ENCODE measurements at places on chromosomes 2 and 18.

DNA sequence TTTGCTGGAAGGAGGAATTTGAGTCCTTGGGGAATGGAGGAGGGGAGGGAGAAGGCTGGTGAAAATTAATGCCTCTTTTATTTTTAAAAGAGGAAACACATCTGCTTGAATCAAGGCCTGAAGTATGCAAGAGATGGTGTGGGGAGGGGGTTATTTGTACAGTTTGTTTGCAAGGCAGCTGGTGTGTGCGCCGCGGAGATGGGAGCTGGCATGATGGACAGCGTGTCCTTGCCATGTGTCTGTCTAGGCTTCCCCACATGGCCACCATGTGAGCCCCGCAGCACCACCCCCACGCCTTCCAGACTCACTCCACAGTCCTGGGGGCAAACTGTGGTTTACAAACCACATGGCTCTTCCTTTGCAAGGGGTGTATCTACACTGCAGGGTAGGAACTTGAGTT is 154.8 kb upstream of the APCDD1 start:
- DNase-seq, result no peak

GRCh38 chr2:9802576-9802993 is 40.7 kb upstream of the TAF1B start:
- peak; percentile 21 for DNase-seq

DNA sequence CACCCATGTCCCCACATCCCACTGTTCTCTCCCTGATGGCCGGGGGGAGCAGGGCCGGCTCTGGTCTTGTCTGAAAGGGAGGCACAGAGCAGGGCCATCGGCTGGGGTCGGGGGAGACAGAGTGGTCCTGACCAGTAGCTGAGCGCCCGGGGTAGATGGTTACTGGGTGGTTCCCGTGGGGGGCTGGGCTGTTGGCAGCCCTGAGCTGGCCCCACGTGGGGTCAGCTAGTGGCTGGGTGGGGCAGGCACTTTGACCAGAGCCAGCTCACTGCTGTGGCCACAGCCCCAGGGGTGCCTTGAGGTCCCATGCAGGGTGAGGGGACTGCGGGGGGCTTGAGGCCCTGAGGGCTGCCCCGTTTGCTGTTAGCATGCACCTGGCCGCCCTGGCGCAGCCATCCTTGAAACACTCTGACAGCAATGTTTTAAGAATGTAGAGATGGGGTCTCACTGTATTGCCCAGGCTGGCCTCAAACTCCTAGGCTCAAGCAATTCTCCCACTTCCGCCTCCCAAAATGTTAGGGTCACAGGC is 12.3 kb upstream of the NEU4 start:
- DNase-seq, result no peak

DNA sequence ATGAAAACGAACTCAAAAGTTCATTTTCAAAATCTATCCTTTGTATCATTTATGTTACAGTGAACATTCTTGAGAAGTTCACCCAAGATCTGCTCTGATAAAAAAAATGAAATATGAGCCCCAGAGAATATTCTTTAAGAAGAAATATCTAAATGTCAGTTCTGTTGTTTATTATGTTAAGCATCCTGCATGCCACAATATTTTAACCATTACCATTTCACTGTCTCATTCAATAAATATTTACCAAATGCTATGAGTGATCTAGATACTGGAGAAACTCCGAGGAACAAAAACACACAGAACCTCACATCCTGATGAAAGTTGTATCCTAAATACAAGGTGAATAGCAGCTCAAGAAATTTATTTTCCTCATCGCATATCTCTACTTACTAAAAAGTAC is 170.2 kb downstream of the ZNF385B start:
- DNase-seq, result no peak

- DNase-seq, result no peak
Measured at GRCh38 chr2:221513232-221513631, 58.9 kb downstream of the EPHA4 start.

DNA sequence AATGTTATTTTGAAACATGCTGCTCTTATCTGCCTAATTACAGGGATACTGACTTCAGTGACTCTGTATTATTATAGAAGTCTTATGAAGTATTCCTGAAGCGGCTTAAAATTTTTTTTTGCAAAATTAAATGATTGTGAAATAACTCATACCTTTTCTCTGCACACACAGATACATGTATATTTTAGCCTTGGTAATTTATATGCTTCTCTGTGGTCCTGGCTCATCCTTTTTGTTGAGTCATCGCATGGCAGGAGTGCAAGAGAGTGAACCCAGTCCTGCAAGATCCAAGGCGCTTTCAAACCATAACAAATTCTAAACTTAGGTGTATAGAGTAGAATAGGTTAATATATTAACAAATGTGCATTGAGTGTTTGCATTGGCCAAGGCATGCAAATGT is 8.6 kb downstream of the CCNT2 start:
- DNase-seq, result no peak

DNA sequence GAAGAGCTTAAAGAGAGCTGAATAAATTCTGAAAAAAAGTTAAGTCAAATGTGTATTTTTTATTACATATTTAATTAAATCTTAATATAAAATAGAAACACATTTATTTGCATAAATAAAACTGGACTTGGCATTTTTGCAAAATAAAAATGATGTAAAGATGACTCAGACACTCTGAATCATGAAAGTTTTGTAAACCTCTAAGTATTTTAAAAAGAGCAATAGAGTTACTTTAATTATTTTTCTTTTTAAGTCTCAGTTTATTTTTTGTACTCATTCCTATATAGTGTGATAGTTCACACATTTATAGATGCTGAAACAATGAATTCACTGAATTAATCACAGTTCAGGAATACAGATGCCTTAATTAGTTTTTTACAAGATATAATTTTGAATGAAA is 109.9 kb upstream of the DTNA start:
- no peak for DNase-seq

DNA sequence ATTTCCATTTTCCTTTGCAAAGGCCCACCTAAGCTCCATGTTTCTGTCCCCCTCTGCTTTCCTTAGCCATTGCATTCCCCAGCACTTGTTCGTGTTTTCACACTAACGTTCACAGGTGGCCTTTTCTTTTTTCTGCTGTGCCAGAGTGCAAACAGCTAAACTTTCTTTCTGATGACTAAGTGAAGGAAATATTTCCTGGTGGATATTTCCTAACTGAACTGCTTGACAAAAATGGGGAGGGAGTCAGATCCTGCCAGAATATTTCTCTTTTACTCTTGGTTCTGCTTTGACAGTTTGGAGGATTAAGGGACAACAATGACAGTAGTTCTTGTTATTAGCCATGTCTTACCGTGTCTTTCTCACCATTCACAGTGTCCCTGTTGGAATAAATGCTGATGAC is 344.0 kb downstream of the ARHGAP15 start:
- DNase-seq, result no peak

DNA sequence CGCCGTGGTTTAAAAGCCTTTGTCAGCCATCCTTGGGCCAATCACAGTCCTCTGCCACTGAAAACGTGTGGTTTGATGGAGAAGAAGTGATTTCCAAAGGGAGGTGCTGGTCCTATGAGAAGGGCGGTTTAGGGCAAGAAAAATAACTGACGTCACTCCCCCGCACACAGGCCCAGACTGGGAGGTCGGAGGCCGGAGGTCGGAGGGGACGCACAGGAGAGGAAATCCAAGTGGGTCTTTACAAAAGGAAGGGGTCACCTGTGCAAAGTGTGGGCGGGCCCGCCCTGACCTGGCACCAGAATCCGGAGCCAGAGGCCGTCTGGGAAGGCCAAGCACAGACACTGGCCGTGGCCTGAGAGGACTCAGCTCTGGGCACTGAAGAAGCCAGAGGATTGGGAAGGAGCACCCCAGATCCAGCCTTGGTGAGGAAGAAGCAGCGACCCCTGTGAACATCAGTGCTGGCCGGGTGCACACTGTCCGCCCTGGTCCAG is 18.0 kb upstream of the KCNG2 start:
- no peak for DNase-seq

DNA sequence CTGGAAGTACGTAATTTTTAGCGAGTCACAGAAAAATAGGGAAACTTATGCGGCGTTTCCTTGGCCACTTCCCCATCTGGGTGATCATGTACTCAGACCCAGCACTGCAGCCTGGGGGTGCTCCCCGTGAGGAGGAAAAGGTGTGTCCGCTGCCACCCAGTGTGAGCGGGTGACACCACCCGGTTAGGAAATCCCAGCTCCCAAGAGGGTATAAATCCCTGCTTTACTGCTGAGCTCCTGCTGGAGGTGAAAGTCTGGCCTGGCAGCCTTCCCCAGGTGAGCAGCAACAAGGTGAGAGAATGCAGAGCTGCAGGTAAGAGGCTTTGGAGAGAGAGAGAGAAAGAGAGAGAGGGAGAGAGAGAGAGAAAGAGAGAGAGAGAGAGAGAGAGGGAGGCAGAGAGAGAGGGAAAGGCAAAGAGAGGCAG is at the start of gene IL1R2:
TSS of gene IL1R2 (plus strand) at position 240 of the 425 bp plus-strand sequence. CDS start 16,616 bp downstream, outside the sequence.
- DNase-seq, result peak; percentile 46

DNA sequence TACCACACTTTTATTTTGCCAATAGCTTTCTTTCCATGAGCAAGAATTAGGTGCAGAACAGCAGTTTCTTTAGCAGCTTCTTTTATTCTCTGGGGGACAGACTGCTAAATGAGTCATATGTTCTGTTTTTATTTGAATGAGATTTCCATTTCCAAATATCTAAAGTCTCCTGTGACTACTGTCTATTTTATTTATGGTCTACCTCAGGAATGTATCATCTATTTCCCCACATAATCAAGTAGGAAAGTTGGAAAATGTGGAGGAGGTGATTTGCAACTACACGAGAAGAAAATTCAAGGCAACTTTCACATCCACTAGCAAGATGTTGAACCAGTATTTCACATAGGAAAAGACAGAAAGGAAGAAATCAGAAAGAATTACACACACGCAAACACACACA is 139.9 kb upstream of the MEX3C start:
- DNase-seq, result no peak

GRCh38 chr2:179341152-179341866 is 76.7 kb upstream of the SESTD1 start:
- no peak for DNase-seq

DNA sequence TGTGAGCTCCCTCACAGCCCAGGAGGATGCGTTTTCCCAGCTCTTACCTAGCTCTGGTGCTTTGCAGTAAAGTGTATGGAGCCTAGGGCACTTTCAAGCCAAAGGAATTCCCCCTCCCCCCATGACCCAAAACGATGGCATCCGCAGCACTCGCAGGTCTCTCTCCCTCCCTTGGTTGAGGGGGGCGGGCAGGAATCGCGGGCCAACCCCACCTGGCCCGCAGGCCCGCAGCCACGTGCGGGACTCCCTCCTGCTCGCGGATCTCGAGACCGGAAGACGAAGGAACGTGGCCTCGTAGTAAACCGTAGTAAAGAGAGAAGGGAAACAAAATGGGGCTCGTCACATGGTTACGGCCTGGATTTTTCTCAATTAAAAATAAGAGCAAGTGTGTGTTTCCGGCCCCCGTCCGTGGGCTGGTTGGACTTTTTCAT is 8.5 kb downstream of the IRS1 start:
- no peak for DNase-seq

GRCh38 chr2:238069021-238069709 is 8.4 kb downstream of the SCLY start:
- no peak for DNase-seq

- DNase-seq, result no peak
Measured at GRCh38 chr2:119731983-119732382, 27.7 kb upstream of the PTPN4 start.

DNA sequence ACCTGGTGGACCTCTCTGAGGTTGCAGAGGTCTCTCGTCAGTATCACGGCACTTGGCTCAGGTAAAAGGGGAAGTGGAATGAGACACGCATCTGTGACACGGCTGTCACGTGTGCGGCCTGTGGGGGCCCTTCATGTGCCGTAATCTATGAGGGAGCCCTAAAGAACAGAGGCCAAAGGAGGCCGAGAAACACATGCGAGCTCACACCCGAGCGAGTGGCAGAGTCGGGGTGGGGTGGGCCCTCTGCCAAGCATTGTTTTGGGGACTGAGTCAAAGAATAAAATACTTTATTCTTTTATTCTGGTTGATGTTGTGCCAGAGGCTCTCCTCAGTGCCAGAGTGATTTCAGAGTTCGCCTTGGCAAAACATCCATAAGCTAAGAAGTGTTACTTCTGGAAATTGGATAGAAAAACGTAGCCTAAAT is 43.3 kb downstream of the PLB1 start:
- no peak for DNase-seq

DNA sequence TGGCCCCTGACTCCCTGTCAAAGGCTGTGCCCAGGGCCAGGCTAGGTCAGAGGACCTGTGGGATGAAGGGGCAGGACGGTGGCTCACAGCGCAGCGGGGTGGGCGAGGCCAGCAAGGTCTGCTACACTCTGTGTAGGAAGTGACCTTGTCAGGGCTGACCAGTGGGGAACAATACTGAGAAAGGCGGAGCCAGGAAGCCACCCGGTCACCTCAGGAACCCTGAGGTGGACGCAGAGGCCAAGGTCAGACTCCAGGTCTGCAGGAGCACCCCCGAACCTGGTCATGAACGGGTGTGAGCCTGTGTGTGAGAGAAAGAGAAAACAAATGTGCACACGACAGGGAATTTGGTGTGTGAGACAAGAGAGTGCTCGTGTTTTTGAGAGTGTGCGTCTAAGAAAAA is 72.3 kb downstream of the SMAD7 start:
- DNase-seq, result peak; percentile 74

- no peak for DNase-seq
Measured at GRCh38 chr2:62475172-62476011, 30.6 kb downstream of the TMEM17 start.

- no peak for DNase-seq
Measured at GRCh38 chr2:42055573-42056514, 8.0 kb downstream of the PKDCC start.

GRCh38 chr2:105575499-105576025 is 169.2 kb upstream of the NCK2 start:
- no peak for DNase-seq

DNA sequence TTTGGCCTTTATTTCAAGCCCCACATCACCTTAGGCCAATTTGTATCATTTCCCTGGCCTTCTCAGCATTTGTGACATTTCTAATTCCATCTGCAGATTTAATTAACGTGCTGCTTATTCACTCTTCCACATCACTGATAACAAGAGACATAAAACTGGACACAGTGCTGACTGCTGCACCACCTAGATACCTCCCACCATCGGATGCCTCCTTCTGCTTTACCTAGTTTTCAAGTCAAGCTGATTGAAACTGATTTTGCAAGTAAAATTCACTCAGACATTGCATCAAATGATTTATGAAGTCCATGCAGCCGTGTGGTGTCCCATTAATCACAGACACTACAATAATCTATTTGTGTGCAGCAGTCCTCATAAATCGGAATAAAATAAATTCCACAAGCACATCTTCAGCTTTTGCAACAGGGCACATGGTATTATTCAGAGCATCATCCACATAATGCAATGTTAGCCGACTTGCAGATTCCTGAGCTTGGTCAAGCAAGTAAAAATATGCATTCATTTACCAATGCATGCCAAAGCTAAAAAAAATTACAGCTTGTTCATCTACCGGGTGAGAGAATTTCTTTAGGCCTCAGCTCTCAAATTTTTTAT is 15.9 kb upstream of the CRIM1 start:
- DNase-seq, result peak; percentile 68

- no peak for DNase-seq
Measured at GRCh38 chr2:204763974-204764703, 218.9 kb downstream of the PARD3B start.

GRCh38 chr2:127146820-127147502 is 40.0 kb upstream of the BIN1 start:
- DNase-seq, result no peak

GRCh38 chr2:223696719-223697118 is 94.6 kb upstream of the SCG2 start:
- peak; percentile 26 for DNase-seq

All from PC-9 (cell line).